GM20000 (cell line): ENCODE measurements at places on chromosomes 16 and 17.

DNA sequence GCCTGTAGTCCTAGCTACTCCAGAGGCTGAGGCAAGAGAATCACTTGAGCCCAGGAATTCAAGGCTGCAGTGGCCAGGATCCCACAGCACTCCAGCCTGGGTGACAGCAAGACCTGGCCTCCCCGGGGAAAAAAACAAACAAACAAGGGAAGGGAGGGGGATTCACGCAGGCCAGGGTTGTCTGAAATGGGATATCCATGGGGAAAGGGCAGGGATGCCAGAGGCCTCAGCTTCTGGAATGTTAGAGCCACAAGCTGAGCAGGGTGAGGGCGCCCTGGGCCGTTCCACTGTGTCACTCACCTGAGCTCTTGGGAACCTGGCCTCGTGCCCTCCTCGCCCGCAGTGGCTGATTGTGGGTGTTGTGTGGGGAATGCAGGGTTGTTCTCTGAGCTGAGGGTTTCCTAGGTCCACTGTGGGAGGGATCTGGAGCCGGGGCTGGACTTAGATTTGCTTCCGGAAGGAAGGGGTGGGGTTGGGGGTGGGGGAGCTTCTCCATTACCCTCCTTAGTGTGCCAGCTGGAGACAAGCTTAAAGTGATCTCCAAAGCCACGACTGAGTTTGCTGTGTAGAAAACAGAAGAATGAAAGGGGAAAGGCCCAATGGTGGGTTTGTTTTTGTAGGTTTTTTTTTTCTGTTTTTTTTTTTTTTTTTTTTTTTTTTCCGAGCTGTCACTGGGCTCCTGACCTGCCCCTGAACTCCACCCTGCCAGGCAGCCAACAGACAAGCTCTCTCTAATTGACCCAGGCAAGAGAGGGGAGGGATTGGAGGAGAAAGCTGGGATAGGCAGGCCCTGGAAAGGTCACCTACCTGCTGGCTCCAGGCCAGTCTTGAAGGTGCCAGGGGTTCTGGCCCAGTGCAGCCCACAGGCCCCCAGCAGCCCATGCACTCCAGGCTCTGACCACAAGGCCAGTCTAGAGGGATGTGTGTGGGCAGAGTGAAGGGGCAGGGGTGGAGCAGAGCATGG lies at the start of gene SULT1A1:
Gene SULT1A1 (minus strand): TSS at position 414 of the 964 bp plus-strand sequence. CDS start 1,189 bp downstream, outside the sequence.
- no peak for DNase-seq

DNA sequence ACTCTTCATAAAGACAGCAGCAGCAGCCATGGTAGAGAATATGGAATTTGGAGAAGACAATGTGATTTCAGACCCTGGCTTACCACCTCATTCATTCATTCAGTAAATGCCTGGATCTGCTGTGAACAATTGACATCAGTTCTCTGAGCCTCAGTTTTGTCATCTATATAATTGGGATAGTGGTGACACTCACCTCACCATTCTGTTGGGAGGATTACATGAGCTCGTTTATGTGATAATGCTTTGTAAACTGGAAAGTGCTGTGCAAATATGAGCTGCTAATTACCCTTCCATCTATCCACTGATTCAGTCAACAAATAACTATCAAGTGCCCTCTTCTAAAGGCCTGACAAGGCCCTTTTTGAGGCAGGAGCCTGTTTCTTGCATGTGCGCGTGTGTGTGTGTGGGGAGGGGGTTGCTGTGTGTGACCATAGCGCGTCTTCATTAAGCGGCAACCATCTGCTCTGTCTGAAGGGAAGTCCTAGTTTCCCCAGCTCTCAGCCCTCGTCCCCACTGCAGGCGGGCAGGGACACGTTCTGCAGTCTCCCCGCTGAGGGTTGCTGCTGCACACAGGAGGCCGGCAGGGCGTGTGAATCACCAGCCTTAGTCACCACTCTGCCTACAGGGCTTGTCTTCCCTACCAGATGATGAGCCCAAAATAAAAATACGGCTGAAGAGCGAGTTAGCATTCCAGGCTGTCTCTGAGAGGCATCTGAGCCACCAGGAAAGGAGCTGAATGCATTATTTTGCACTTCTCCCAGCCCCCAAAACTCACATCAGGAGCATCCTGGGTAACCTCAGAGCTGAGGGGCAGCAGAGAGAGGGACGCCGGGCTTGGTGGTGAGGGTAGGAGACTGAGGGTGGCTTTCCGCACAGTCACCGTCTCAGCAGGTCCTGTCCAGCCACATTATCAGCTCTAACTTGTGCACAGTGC lies 19.9 kb downstream of the ARL4D start:
- no peak for DNase-seq

DNA sequence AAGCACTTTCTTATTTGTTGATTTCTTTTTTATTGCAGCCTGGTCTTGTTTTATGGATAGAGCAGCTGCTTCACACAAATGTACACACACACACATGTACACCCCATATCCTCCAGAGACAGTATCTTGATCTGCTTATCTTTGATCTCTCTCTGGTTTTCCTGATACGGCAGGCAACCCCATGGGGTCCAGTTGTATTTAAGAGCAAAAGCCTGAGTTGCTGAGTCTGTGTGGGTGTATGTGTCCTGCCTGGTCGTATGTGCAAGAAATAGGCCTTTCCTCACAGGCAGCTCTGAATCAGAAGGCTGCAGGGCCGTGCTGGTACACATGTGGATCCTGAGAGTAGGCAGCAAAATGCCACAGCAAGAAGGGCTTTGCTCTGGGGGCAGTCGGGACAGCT lies 14.6 kb upstream of the LGALS9 start:
- DNase-seq: no peak

DNA sequence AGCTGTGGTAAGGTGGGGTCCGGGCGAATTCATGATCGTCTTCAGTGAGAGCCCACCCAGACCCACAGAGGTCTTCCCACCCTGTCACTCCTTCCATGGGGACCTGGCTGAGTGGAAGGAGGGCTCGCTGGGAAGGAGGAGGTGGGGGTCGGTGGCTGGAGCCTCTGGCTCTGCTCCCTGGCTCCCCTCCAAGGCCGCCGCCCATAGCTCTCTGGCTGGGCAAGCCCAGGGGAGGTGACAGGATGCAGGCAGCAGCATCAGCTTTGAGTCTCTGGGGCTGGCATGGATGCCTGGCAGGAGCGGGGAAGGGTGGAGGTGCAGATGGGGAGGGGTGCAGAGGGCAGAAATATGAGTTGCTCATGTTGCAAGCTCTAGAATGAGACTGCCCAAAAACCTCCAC lies 147.0 kb downstream of the ENGASE start:
- DNase-seq: no peak

GRCh38 chr17:9368631-9369030 lies 207.0 kb downstream of the STX8 start:
- DNase-seq: no peak

DNA sequence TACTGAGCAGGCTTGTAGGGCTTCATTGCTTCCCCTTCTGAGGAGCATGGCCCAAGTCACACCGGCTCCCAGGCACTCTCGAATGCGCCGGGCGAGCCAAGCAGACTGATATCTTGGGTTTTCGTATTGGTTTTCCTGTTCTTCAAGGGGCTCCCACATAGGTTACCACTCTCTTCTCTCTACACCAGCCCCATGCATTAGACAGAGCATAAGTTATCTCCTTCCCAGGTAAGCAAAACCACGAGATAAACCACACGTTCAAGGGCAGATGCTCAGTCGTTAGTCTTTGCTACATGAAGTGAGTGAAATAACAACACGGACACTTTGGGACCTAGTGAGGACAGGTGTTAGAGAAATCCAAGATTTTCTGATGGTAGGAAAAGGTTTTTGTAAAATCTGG lies 211.2 kb downstream of the ABCC12 start:
- no peak for DNase-seq

- peak; percentile 91 for DNase-seq
Measured at GRCh38 chr16:68264128-68265077, at the start of gene SLC7A6. SLC7A6 (plus strand) TSS chr16:68264526; CDS start chr16:68274727, 10,201 bp downstream.

- DNase-seq: no peak
Measured at GRCh38 chr17:19024101-19025078, 19.8 kb upstream of the FAM83G start.

GRCh38 chr16:1217526-1217925 lies 7.5 kb downstream of the TPSG1 start:
- no peak for DNase-seq

DNA sequence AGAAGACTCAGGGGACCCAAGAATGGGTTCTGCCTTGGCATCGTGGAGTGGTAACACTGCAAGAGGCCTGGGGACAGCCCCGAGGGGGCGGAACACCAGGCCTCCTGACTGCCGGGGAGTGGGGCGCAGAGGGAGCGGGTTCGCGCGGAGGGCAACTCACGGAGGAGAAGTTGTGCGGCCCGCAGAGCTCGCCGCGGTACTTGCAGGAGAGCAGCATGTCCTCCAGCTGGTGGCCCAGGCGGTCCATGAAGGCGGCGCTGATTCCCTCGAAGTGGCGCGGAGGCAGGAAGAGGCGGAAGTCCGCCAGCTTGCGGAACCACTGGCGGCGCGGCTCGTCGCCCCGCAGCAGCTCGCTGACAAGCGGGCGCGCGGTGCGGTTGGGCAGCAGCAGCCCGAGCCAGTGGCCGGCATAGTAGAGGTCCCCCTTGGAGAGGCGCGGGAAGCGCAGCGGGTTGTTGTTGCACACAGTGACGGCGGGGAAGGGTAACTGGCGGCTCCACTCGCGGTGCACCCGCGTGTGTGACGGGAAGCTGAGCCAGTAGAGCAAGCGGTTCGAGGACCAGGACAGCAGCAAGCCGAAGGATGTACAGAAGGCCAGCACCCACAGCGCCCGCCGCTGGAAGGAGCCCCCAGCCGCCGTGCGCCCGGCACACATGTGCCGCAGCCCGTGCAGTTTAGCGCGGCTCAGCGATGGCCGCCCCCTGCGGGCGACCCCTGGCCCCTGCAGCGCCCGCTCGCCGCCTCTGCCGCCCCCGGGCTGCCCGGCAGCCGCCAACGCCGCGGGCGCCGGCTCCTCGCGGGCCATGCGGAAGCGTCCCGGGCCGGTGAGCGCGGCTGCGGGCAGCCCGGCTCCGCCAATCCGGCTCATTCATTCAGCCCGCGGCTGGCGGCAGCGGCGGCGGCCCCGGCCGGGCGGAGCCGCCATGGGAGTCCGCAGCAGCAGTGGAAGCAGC lies 1.6 kb downstream of the ASIC2 start:
- no peak for DNase-seq

DNA sequence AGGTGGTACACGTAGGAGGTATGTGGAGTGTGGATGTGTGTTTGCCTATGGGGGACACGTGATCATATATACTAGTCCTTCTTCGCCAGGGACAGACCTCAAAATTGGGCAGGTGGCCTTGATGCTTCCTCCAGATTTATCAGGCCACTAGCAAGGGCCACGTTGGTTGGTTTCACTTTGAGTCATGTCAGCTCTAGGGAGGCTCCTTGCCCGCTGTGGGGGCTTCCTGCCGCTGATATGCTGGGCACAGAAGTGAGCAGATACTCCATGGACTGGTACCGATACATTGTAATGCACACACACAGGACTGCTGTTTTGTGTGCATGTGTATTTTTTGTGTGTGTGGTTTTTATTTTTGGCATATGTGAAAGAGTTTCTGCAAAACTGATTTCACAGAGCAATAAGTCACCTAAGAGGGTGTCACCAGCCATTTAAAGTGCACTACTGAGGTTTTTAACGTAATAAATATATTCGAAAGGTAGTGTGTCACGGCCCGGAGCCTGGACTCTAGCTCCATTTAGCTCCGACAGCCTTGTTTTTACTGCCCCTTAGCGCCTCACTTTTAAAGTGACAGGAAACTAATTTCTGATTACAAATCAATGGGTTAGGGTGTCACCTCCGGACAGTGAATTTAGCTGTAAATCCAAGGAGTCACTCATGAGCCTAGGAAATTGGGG lies 605.5 kb upstream of the SALL1 start:
- DNase-seq: no peak

- peak; percentile 64 for DNase-seq
Measured at GRCh38 chr16:88939245-88939971, 37.6 kb downstream of the CBFA2T3 start.

GRCh38 chr16:55364811-55365210 lies 40.8 kb downstream of the IRX6 start:
- no peak for DNase-seq

- DNase-seq: no peak
Measured at GRCh38 chr17:4208238-4208637, 55.5 kb downstream of the ANKFY1 start.

DNA sequence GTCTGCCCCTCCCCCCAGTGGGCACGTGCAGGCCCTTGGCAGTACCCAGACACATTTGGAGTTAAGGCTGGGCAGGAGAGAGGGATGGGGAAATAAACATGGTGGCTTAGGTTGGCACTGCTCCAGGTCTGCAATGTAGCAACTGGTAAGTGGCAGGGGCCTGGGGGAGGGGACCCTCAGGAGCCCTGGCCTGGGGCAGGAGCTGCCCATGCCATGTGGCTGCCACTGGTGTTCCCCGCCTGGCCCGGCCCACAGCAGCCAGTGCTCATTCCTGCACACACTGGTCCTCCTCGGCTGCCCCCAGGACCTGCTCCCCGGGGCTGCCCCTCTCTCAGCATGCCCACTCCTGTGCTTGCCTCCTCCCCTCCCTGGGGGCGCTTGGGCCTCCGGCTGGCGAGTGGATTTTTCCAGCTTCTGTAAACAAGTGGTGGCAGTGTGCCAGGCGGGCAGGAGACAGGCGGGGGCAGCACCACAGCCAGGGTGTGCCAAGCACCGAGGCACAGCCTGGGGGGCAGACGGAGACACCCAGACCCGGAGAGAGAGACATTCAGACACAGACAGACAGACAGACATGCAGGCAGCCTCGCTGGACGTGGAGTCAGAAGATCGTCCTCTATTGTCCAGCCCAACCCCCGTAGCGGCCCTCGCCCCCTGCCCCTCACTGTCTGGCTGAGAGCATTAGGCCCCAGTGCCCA lies 9.4 kb downstream of the THRA start:
- DNase-seq: no peak

DNA sequence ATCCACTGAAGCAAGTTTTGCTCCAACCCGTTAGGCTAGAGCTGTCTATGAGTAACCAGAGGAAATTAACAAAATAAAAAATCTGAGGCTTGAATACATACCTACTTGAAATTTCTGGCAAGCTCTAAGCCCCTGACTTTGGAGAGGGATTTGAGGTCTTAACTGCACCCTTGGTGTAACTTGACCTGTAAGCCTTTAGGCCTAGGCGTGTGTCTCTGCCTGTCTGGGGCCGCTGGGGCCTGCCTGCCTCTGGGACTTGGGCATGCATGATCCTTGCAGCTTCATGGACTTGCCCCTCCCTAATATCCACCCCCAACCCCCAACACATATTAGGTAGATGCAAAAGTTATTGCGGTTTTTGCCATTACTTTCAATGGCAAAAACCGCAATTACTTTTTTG lies 3.7 kb upstream of the CDC42EP4 start:
- no peak for DNase-seq

GRCh38 chr17:82348866-82349265 lies 10.2 kb upstream of the TEX19 start:
- no peak for DNase-seq

- no peak for DNase-seq
Measured at GRCh38 chr17:72531729-72532128, 410.9 kb downstream of the SOX9 start.

- DNase-seq: no peak
Measured at GRCh38 chr17:601926-602303, 112.7 kb downstream of the VPS53 start.

GRCh38 chr17:42284566-42284965 lies 3.7 kb upstream of the STAT5A start:
- DNase-seq: no peak

- no peak for DNase-seq
Measured at GRCh38 chr16:82281544-82281943, 111.5 kb upstream of the MPHOSPH6 start.
